ENCODE measurements at places on chromosomes 13 and 19. TPM values are rescaled to one million over a fixed set of nuclear protein-coding genes. Genes with fewer than 3 reads are reported as not detected.

DNA sequence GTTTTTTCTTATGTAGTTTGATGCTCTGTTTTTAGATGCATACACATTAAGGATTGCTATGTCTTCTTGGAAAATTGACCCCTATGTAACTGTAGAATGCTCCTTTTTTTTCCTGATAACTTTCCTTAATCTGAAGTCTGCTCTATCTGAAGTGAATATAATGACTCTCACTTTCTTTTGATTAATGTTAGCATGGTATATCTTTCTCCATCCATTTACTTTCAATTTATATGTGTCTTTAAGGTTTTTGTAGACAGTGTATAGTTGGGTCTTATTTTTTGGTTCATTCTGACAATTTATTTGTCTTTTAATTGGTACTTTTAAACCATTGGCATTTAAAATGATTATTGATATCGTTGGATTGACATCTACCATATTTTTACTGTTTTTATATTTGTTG lies 92.3 kb downstream of the URI1 start:
- DNase-seq = no peak

GRCh38 chr13:21450936-21451335 lies 8.2 kb downstream of the ZDHHC20 start:
- no peak for DNase-seq

GRCh38 chr13:20351281-20352022 lies 119.3 kb upstream of the GJB6 start:
- no peak for DNase-seq

Gene ZNF563
- 4.6 TPM for total RNA-seq

GRCh38 chr19:32309711-32310390 lies 35.6 kb upstream of the ZNF507 start:
- peak; percentile 22 for DNase-seq

Gene PRR36
- 1.9 TPM for total RNA-seq

Gene TSHZ3
- total RNA-seq = 17.5 TPM

Gene PGPEP1
- 28.4 TPM for total RNA-seq

GRCh38 chr19:4380254-4380727 lies 20.1 kb downstream of the SH3GL1 start:
- no peak for DNase-seq

Gene ZNF442
- total RNA-seq = 11.5 TPM

DNA sequence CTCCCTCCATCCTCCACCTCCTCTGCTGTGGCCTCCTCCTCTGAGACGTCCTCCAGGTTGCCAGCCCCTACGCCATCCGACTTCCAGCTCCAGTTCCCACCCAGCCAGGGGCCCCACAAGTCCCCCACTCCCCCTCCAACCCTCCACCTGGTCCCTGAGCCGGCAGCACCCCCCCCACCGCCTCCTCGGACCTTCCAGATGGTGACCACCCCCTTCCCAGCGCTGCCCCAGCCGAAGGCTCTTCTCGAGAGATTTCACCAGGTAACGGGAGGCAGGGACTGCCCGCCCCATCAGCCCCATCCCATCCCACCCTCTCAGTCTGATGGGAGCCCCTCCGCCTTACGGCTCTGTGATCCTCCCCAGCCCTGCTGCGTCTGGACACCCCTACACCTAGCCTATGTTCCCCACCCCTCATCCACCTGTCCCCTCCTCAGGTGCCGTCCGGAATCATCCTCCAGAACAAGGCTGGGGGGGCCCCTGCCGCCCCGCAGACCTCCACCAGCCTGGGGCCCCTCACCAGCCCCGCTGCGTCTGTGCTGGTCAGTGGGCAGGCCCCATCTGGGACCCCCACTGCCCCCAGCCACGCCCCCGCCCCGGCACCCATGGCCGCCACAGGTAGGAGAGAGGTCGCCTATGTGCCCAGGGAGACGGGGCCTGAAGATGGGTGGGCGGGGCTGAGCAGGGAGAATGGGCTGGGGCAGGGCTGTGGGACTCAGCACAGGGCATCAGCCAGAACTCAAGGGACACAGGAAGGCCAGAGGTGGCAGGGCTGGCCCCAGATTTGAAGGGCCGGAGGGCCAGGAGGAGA lies 18.6 kb upstream of the EHD2 start:
- no peak for DNase-seq

Gene GJB6
- total RNA-seq = 598 TPM

DNA sequence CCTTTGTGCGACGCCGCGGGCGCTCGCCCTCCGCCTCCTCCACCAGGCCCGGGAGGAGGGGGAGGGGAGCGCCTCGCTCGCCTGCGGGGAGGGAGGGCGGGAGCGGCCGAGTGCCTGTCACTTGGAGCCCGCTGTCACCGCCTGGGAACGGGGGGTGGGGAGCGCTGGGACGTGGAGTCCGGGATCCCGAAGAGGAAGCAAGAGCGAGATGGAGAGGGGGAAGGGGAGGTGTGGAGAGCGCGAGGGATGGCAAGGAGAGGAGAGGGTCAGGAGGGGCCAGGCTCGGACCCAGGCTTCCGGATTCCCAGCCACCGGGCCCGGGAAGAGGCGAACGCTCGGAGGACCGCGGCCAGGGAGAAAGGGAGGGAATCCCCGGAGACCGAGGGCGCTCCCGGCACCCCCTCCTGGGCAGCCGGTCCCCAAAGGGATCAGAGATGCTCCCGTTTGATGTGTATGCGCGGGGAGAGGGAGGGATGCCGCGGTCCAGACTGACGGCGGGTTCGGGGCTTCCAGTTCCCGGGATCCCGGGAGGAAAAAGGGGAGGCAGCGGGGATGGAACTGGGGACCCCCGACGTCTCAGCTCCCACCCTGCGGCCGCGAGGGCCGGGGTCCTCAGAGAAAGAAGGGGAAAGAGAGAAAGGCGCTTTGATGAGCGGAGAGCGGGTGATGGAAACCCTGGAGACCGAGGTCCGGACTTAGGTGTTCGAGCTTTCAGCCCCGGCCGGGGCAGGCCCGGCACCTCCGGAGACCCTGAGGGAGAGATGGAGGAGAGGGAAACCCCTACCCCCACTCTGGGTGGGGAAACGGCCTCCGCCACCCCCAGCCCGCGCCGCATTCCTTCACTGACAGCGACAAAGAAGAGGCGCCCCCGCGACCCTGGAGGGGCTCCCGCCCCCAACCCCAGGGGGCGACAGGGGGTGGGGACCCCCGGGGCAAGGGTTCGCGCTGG lies 4.7 kb upstream of the DPF1 start:
- DNase-seq = no peak

- no peak for DNase-seq
Measured at GRCh38 chr13:42345367-42345766, 73.4 kb downstream of the AKAP11 start.

GRCh38 chr19:45464852-45465441 lies 2.8 kb upstream of the FOSB start:
- DNase-seq = no peak

- no peak for DNase-seq
Measured at GRCh38 chr19:7830272-7830771, 304 bp downstream of the EVI5L start.

DNA sequence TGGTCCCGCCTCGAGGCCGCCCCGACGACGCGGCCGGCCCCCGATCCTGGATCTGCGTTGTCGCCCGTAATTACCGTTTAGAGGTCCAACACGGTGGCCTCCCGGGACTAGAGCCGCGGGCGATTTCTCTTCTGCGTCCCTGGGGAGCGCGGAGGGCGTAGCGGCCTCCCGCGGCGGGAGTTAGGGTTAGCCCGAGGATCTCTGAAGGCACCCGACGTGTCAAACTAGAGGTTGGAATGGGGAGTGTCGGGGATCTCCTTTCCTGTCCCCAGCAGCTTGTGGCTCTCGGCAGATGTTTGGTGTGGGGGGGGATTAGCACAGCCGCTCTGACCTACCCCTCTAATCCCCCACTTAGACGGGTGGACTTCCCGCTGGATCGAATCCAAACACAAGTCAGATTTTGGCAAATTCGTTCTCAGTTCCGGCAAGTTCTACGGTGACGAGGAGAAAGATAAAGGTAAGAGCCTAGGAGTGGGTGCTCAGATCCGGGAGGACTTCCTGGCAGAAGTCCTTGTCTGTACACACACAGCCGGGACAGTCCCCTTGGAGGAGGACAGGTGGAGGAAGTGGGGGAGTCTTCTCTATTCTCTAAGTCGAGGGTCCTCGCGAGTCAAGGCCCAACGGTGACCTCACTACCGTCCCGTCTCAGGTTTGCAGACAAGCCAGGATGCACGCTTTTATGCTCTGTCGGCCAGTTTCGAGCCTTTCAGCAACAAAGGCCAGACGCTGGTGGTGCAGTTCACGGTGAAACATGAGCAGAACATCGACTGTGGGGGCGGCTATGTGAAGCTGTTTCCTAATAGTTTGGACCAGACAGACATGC lies 581 bp downstream of the CALR start:
- DNase-seq = no peak

GRCh38 chr13:105087945-105088344 lies 1447.5 kb downstream of the EFNB2 start:
- no peak for DNase-seq

Gene ANGPTL4
- 3.6 TPM for total RNA-seq

DNA sequence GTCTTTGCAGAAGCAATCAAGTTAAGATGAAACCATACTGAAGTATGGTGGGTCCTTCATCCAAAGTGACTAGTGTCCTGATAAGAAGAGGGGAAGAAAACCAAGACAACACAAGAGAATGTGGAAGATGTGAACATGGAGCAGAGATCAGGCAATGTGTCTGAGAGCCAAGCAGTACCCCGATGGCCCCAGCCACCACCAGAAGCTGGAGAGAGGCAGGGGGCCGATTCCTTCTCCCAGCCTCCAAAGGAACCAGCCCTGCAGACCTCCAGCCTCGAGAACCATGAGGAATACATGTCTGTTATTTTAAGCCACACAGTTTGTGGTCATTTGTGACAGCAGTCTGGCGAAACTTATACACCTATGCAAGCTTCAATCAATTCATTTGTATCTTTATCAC lies 93.2 kb downstream of the IRS2 start:
- DNase-seq = no peak

DNA sequence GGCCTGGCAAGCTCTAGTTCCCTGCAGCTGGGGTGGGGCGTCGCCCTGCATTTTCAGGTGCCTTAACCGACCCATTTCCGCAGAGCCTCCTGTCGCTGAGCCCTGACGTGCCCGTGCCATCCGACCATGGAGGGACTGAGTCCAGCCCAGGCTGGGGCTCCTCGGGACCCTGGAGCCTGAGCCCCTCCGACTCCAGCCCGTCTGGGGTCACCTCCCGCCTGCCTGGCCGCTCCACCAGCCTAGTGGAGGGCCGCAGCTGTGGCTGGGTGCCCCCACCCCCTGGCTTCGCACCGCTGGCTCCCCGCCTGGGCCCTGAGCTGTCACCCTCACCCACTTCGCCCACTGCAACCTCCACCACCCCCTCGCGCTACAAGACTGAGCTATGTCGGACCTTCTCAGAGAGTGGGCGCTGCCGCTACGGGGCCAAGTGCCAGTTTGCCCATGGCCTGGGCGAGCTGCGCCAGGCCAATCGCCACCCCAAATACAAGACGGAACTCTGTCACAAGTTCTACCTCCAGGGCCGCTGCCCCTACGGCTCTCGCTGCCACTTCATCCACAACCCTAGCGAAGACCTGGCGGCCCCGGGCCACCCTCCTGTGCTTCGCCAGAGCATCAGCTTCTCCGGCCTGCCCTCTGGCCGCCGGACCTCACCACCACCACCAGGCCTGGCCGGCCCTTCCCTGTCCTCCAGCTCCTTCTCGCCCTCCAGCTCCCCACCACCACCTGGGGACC lies 1.2 kb downstream of the ZFP36 start:
- no peak for DNase-seq

DNA sequence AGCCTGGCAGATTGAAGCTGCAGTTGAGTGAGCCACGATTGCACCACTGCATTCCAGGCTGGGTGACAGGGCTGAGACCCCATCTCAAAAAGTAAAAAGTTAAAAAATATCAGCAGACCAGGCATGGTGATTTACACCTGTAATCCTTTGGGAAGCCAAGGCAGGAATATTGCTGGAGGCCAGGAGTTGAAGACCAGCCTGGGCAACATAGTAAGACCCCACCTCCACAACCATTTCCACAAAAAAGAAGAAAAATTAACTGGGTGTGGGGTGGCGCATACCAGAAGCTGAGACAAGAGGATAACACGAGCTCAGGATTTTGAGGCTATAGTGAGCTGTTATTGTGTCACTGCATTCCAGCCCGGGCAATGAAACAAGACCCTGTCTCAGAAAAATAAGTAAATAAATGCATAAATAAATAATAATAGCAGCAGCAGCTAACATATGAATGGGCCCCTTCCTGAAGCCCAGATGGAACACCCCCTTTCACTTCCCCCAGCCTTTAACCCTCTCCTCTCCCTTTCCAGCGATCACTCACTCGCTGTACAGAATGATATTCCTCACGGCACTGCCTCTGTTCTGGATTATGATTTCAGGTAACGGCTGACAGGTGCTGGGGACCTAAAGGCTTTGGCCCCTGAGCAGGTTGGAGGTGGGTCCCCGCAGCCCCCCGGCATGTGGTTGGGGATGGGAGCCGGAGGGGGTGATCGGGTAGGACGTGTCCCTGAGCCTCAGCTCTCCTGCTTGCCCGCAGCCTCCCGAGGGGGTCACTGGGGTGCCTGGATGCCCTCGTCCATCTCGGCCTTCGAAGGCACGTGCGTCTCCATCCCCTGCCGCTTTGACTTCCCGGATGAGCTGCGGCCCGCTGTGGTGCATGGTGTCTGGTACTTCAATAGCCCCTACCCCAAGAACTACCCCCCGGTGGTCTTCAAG lies 3.2 kb downstream of the MAG start:
- DNase-seq = no peak

Gene ZIC2
- 23.2 TPM for total RNA-seq

GRCh38 chr13:110403315-110403714 lies 96.2 kb downstream of the COL4A2 start:
- no peak for DNase-seq

Gene SH2D3A
- 0.20 TPM for total RNA-seq

DNA sequence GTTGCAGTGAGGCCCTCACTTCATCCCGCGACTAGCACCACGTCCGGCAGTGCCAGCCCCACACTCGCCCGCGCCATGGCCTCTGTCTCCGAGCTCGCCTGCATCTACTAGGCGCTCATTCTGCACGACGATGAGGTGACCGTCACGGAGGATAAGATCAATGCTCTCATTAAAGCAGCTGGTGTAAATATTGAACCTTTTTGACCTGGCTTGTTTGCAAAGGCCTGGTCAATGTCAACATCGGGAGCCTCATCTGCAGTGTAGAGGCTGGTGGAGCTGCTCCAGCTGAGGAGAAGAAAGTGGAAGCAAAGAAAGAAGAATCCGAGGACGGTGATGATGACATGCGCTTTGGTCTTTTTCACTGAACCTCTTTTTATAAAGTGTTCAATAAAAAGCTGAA lies 48.6 kb downstream of the NLRP12 start:
- no peak for DNase-seq

DNA sequence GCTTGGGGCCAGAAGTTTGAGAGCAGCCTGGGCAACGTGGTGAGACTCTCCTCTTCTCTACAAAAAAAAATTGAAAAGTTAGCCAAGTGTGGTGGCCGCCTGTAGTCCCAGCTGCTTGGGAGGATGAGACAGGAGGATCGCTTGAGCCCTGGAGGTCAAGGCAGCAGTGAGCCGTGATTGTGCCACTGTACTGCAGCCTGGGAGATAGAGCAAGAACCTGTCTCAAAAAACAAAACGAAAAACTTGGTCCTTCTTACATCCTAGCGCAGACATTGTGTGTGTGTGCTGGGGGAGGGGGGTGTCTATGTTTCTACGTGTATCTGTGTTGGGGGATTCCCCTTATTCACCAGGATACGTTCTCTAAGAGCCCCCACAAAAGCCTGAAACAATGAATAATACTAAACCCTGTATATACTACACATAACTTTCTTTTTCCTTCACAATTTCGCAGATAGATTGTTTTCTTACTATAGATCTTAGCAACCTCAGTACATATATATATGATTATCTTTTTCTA lies 7.9 kb downstream of the AXL start:
- DNase-seq = no peak

GRCh38 chr13:29791508-29791907 lies 58.9 kb downstream of the UBL3 start:
- DNase-seq = no peak

GRCh38 chr13:111598747-111599146 lies 278.3 kb downstream of the TEX29 start:
- DNase-seq = no peak

Gene FAM124A
- total RNA-seq = 6.1 TPM

All from spinal cord (tissue), 10 donors.